ENCODE measurements at places on chromosomes 16 and 17. TPM values are rescaled to one million over a fixed set of nuclear protein-coding genes. Genes with fewer than 3 reads are reported as not detected.
A peak's percentile ranks its signal among the peaks of the same experiment; 100 is the strongest.

TBC1D3I gene
- not detected for total RNA-seq

CCDC144A gene
- total RNA-seq = not detected

ICAM2 gene
- not detected for total RNA-seq

EVPL gene
- total RNA-seq = 0.80 TPM

ZSCAN10 gene
- total RNA-seq = 11.2 TPM

HNF1B gene
- not detected for total RNA-seq

CLCN7 gene
- 195 TPM for total RNA-seq

TLCD3A gene
- total RNA-seq = 42.0 TPM

GRCh38 chr17:17416007-17416399 is 60.8 kb upstream of the MED9 start:
- peak; percentile 44 for DNase-seq

DNA sequence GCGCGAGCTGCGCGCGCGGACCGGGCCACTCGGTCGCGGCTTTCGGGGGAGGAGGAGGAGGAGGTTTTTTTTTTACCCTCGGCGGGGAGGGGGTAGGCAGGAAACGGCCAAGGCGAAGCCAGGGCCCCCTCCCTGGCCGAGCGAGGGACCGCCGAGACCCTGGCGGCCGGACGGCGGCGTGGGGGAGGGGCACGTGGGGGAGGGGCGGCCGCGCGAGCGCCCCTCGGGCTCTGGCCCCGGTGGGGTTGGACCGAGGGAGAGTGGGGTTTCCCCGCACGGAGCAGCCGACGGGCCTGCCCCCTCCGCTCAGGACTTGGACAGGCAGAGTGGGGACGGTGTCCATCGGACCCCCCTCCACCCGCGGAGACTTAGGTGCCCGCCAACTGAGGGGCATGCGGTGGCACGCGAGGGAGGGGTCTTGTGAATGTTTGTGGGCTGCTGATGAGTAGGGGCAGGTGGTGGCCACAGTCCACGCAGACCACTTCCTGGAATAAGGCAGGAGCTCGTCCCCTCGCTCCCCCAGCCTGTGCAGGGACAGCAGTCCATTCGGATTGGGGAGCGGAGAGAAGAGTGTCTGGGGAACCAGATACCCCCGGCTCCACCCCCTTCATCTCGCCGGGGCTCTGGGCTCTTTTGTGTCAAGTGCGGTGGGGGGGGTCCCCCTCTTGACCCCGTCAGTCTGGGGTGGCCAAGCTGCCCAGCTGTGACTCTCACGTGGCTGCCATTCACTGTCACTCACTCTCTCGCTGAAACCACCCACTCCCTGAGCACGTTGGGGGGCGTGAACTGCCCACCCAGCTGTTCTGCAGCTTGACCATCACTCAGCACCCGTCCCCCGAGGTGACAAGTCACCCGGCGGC is 3.0 kb upstream of the CHD3 start:
- DNase-seq = peak; percentile 42
